ENCODE measurements at places on chromosomes 1 and 21.

- no peak for DNase-seq
Observed at GRCh38 chr1:76073481-76073880, 1.1 kb upstream of the ST6GALNAC3 start.

DNA sequence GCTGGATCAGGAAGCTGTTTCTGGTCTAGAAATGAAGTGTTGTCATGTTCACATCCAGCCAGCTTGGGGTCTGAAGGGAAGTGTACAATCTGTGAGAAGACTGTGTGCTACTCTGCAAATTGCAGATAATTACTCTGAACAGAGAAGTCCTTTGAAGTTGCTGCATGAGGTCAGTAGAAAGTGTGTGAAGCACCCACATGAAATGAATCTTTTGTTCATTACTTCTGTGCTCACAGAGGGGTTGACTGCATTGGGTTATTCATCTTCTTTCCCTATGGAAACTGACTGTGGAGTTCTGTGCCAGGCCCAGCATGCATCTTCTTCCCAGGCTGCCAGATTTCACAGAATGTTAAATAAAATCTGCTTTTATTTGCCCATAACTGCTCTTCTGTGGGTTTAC lies 47.1 kb downstream of the CTH start:
- no peak for DNase-seq

- DNase-seq: no peak
Observed at GRCh38 chr1:67339623-67340343, 32.1 kb downstream of the IL12RB2 start.

DNA sequence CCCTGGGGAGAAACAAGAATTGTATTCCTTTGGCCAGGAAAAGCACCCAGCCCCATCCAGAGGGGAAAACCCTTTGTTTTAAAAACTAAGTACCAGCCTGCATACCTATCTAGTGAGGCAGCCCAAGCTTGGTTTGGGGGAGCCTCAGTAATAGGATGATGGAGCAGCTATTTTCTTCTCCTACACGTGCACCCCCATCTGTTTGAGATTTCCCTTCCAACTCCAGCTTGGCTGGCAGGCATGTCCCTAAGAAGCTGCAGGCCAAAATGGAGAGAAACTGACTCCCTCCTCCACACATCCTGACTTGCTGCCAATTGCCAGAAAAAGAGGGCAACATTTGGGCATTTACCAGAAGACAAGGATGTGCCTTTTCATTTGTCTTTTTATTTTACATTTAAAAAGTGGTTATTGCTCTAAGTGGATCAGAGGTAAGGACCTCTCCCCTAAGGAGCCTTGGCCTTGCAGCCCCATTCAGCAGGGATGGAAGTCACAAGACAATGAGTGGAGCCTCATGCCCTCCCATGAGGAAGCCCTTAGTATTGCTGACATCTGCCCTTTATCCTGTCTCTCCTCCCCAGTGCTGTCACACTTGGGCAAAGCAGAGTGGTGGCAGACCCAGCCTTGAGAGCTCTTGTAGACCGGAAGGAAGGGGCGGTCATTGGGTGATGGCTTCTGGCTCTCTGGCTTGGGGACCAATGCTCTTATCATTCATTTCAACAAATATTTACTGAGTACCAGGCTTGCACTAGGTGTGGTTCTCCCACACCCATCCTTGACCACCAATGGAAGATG lies 8.6 kb downstream of the FNDC5 start:
- DNase-seq: no peak

DNA sequence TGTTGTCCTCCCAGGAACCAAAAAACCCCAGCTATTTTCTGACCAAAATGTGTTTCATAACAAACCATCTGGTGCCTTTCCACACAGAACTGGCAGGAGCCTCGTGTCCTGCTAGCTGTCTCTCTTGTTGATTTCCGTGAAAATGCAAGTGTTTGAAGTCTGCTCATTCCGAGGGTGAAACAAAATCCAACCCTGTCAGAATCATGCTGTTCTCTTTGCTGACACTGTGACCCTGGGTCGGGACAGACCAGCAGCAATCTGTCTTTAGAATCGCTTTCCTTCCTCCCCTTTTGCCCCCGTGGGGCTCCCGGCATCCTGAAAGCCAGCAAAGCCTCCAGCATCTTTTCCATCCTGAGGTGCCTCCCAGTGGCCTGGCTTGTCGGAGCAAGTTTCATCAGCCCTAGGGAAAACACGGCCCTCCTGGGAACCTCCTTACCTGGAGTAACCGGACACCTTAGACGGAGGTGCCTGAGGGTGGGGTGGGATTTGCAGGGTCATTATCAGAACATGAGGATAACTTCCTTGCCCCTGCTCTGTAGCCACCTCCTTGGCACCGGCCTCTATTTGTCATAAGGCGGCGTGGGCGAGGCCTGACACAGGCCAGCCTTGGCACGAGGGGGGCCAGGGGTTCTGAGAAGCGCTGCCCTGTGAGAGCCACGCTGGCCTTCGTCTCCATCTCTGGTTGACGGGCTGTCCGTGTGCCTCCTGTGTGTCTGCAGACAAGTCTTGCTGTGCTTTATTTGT lies 24.9 kb downstream of the LDLRAP1 start:
- no peak for DNase-seq

- peak; percentile 61 for DNase-seq
Observed at GRCh38 chr1:18581420-18581880, 49.2 kb upstream of the PAX7 start.

GRCh38 chr1:34396042-34396441 lies 219.3 kb downstream of the C1orf94 start:
- DNase-seq: no peak

DNA sequence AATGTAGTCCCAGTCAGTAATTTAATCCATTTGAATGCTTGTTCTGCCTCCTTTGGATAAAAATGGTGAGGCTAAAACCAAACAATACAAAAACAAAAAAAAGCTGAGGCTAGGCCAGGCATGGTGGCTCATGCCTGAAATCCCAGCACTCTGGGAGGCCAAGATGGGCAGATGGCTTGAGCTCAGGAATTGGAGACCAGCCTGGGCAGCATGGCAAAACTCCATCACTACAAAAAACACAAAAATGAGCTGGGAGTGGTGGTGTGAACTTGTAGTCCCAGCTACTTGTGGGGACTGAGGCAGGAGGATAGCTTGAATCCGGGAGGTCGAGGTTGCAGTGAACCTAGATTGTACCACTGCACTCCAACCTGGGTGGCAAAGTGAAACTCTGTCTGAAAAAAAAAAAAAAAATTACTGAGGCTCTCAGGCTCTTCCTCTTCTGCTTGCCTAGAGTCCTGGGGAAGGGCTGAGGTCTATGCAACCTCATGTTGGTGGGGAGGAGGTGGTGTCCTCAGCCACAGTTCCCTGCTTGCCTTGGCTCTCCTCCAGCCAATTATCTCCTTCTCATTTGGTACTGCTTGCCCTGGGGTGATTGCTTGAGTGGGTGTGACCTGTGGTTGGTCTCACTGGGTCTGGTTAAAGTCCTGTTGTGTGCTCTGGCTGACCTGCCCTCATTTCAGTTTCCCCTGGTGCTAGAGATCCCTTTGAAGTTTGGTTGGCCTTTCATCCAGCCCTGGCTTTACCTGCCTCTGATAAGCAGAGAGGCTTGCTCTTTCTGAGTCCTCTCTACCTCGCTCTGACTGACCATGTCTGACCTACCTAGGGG lies 20.9 kb downstream of the S1PR1 start:
- DNase-seq: no peak

GRCh38 chr1:223733898-223734852 lies 21.8 kb downstream of the CAPN2 start:
- DNase-seq: no peak

DNA sequence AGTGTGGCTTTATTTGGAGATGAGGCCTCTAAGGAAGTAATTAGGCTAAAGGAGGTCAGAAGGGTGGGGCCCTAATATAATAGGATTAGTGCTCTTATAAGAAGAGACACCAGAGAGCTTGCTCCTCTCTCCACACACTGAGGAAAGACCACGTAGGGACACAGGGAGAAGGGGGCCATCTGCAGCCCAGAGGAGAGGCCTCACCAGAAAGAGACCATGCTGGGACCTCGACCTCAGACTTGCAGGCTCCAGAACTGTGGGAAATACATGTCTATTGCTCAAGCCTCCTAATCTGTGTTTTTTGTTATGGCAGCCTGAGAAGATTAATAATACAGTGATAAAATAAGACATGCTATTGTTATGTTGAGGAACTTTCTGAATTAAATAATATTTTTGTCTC lies 8.3 kb downstream of the RCAN1 start:
- DNase-seq: no peak

DNA sequence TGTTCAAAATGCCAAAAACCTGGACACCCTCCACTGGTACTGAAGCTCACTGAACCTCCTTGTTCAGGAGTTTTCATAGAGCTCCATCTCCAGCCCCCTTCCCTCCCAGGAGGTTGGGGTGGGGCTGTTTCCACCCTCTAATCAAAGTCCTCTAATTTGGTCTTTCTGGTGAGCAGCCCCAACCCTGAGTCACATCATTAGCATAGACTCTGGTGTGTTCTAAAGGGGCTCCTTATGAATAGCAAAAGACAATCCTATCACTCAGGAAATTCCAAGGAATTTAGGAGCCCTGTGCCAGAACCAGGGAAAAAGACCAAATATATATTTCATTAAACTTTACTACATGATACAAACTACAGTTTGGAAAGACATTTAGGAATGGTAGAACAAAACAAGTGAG lies 13.2 kb upstream of the UBE4B start:
- no peak for DNase-seq

DNA sequence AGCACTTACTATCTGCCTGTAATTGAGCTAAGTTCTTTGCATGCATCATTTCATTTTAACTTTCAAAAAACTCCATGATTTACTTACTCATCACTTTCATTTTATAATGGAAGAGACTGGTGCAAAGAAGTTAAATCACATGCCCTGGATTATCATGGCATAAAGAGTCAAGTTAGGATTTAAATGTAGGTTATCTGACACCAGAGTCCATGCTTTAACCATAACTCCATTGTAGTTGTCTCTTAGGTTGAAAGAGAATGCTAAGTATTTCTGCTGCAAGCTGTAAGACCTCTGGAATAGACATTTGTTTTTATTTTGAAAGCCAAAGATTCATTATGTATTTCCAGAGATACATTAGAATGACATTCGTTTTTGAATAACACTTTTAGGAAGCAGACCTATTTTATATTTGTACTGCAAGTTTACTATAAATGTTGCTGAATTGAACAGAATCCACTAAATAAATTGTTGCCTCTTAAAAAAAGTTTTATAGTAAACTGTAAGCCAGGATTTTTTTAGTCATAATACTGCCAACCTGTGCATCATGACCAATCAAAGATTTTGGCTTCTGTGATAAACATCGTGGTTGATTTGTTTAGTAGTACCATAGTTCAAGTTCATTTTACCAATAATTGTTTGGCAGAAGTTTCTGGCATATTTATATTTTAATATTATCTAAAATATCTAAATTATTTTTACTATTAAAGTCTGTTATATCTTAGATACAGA lies 26.1 kb downstream of the CFH start:
- no peak for DNase-seq

GRCh38 chr21:22019766-22020165 lies 1021.6 kb downstream of the NCAM2 start:
- no peak for DNase-seq

DNA sequence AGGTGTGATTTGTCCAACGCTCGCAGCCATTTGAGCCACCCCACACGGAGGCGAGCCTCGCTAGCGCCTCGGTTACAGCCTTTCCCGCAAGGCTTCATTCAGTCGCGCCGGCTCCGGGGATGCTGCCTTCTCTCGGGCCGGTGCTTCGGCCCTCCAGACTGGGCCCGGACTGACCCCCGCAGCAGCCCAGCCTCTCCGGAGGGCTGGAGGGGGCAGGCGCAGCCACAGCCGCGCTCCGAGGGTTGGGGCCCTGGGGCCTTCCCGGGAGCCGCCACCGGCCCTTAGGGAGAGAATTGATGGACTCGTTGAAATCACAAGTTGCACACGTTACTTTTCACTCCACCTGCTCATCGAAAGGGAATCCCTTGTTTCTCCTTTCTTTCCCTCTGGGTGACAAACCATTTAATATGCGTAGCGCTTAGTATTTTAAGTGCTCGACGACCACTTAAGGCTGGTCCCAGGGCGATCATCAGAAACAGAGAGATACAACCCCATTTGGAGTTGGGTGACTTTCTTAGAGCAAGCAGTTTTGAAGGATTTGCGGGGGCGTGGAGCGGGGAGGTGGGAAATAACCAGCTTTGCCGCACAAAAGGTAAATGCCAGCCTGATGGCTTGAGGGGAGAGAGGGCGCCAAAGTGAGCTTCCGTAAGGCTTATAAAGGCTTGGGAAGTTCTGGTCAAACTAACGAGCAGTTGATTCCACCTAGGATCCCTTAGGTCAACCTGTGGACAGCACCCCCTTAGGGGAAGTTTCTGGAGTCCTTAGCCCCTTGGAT lies 24.6 kb upstream of the ENAH start:
- no peak for DNase-seq

- DNase-seq: no peak
Observed at GRCh38 chr1:94623560-94624148, 82.1 kb upstream of the F3 start.

- DNase-seq: no peak
Observed at GRCh38 chr1:83527987-83528386, 470.9 kb downstream of the TTLL7 start.
